ENCODE measurements at places on chromosomes 7 and 10.
A peak's percentile ranks its signal among the peaks of the same experiment; 100 is the strongest.

- DNase-seq = peak; percentile 2
Observed at GRCh38 chr7:41385996-41386395, 316.9 kb downstream of the INHBA start.

DNA sequence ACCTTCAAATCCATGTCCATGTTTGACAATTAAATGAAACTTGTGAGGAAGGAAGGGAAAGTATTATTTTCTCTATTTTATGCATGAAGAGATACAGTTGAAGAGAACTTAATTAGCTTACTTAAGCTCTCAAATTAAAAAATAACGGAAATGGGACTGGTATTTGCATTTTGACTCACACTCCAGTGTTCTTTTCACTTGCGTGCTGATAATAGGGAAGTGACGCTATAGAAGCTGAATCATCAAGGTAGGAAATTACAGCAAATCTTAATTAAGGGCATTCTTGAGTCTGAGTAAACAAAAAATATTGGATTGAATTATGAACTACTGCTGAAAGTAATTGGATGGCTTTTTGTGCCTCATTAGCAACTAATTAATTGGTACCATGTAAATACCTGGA, 44.0 kb upstream of the NPVF start:
- no peak for DNase-seq

DNA sequence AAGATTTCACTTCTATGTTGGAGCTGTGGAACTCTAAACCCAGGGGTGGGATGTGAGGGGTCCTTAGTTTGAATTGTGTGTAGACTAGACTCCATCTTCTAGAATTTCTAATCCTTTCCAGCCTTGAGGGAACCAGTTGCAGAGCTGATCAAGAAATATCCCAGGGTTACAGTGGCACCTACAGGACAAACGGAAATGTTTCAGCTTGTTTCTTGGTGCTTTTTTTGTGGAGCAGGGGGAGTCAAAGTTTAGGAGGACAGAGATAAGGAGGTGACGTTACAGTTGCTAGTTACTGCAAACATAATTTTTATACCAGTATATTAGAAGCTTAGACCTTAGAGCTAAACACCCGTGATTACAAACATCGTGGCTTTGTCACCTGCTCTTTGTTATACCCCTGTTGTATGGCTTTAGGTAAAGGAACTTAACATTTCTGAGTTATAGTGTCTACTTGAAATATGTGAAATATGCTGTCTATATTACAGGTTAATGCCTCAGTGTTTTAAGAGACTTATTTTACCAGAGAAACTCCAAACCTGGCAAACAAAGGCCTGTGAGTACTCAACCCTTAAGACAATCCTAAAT, 84.5 kb upstream of the DYNC1I1 start:
- peak; percentile 26 for DNase-seq

DNA sequence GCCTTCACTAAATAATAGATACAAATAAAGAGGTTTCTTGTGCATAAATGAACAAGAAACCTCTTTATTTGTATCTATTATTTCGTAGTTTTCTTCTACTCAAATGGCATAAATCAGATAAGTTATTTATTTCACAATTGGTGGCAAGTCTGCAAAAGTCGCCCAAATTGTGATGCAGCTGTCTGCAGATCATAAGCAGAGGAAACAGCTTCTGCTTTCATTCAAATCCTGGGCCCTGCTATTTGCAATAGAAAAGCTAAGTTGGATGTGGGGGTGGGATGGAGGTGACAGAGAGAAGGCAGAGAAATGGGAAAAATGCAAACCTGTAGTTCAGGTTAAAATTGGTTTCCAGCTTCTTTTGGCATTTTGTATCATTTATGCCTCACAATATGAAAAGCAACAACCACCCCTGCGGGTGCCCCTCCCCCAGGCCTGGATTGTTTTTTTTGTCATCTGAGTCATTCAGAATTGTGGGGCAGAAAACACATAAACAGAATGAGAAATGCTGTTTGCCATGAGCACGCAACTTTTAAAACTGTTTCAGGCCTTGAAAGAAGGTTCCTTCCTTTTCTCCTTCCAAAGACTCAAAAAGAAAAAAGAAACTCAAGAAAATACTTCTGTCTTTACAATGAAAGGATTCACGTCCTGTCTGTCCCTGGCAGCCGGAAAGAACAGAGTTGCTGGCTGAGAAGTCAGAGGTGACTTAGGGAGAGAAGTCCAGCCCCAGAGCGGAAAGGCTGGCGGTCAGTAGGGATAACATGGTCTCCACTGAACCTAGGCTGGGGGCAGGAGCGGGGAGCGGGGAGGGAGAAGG, 132.9 kb downstream of the BAMBI start:
- peak; percentile 38 for DNase-seq

DNA sequence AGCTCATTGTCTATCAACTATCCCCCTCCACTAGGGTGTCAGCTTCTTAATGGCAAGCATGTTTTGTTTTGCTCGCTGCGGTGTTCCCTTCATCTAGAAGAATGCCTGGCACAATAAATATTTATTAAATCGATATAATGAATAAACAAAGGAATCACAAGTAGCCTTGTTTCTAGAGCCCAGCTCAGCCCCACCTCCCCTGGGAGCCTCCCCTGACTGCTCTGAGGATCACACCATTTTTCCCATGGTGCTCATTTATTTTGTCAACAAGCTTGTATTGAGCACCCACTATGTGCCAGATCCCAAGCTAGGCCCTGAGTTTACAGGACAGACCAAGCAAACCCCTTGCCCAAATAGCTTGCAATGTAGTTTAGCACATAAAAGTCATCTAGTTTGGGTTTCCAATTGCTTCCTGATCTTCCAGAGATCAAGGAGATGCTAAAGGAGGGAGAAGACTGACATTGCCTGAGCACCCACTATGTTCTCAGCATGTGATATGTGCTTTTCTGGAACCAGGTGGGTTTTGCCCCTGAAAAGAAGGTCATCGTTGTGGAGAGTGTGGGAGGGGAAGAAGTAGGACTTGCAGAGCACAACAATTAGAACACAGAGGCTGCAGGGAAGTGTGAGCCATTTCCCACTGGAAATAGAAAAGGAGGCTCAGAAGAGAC, 42.3 kb upstream of the GPAM start:
- no peak for DNase-seq

DNA sequence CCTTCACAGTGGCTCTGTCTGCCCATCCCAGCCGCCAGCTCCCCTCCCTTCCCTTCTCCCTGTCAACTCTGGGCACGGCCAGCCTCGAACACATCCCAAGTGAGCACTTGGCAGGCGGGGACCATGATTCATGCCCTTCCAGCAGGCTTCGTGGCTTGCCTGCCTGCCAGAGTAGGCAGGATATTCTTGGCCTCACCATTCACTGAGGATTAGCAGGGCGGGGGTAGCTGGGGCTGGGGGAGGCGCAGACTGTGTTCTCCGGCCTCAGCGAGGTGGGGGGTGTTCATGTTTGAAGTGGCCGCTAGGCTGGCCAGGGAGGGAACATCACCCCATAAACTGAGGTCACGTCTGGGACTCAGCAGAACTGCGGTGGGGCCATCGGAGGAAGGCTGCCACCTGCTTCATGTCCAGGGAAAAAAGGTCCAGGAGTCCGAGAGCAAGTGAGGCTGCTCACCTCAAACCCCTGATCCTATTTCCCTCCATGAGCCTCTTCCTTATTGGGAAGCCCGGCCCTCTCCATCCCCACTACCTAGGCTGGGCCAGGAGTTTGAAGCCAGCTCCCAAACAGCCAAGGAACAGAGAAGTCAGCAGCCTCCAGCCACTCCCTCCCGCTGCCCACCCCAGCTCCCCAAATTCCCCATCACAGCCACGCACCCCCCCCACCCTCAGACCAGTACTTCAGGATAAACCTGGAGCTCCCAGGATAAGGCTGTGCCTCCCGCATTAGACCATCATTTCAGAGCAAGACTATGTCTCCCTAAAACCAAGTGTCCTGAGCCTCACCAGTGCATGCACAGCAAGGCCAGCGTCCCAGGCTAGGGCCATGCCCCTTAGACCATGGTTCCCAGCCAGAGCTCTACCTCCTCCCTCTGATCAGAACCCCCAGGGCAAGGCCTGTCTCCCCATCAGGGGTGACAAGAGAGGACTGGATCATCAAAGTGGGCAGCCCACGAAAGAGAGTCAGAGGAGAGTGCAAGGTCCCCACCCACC, 42.8 kb upstream of the RABGEF1 start:
- peak; percentile 65 for DNase-seq

DNA sequence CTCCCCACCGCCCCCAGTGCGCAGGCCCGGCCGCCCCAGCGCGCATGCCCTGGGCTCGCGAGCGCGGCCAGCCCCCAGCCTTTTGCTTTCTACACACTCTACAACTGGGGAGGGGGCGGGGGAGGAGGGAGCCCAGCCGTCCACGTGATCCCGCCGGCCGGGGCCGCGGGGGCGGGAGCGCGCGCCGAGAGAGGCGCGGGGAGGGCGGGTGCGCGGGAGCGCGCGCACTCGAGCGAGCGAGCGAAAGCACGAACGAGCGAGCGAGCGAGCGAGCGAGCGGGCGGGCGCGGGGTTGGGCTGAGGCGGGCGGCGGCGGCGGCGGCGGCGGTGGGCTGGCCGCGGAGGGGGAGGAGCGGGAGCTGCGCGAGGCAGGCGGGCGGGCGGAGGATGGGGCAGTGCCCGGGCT, at the start of gene AUTS2:
Gene AUTS2, plus strand, starts transcription at position 395 of the 406 bp plus-strand sequence. CDS start 1,179 bp downstream, outside the sequence.
- DNase-seq = peak; percentile 43

DNA sequence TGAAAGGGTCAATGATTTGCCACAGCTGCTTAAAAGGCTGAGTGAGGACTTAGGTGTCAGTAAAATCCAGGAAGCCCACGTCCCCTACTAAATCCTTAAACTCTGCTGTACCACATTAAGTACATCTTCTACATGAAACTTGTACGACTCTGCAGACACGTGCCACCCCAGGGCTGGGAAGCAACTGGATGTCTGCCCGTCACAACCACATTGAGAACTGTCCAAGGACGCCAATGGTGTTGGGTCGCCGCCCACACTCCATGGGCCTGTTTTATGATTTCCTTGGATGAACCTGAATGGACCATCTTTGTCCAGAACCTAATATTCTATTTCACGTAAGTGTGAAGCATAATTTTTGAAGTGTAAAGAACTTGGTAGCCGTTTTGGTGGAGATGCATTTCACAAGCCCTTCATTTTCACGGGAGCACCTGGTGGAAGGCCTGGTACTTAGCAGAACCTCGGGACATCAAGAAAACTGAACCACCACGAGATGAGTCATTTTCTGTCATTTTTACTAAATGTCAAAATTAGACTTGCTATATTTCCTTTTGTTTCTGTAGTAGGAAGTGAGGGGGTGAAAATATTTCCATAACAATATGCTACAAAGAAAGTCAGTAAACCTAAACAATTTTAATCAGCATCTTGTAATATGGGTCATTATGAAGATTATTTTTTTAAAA, 134.9 kb downstream of the SFMBT2 start:
- DNase-seq = no peak

DNA sequence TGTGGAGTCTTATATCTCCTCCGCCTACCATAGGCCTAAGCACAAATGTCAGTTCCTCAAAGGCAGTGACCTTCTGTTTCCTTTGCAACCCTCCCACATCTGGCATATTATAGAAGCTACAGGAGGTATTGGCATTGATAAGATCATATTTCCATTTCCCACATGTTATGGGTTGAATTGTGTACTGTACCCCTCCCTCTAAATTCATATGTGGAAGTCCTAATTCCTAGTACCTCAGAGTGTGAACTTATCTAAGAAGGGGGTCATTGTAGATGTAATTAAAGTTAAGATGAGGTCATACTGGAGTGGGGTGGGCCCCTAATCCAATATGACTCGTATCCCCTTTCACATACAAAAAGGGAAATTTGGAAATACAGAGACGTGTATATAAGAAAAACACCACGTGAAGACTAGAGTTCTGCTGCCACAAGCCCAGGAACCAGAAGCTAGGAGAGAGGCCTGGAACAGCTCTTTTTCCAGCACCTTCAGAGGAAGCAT, 6.1 kb upstream of the LAMB4 start:
- no peak for DNase-seq

- peak; percentile 53 for DNase-seq
Observed at GRCh38 chr10:22657566-22658225, 56.7 kb downstream of the PIP4K2A start.

DNA sequence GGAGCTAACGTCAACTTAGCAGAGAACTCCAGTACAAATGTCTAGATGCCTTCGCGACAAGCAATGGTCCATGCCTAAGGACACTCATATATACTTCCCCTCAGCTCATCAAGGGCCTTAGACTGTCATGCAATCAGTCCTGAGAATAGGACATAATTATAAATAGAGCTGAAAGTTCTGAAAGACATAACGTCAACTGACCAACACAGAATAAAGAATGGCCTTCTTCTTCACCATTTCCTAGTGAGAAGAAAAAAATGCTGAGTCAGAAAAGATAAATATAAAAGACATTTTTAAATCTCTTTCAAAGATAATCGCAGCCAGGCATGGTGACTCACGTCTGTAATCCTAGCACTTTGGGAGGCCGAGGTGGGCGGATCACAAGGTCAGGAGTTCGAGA, 83.2 kb downstream of the ARMH3 start:
- DNase-seq = peak; percentile 23

GRCh38 chr7:92765725-92766124, 70.6 kb downstream of the CDK6 start:
- DNase-seq = peak; percentile 88

GRCh38 chr7:30694218-30694745, 12.0 kb upstream of the CRHR2 start:
- no peak for DNase-seq
